ENCODE measurements at places on chromosomes 13 and 19.

- no peak for DNase-seq
Observed at GRCh38 chr19:23384166-23384565, 11.1 kb downstream of the ZNF91 start.

- no peak for DNase-seq
Observed at GRCh38 chr19:7254590-7254989, 39.6 kb downstream of the INSR start.

DNA sequence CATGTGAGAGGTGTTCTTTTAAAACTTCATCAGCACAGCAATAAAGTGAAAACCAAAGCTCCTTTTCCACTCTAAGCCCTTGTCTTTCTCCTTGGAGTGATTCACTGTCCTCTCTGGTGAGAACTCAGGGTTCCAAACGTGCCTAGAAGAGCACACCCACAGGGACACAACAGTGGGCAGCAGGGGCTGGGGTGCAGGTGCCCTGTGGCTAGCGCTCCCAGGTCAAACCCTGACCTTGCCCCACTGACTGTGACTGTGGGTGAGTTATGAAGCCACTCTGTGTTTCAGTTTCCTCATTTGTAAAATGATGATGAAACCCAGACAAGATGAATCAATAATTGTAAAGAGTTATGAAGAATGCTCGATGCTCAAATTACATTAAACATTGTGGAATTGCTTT, 37.6 kb upstream of the IGFL1 start:
- no peak for DNase-seq

DNA sequence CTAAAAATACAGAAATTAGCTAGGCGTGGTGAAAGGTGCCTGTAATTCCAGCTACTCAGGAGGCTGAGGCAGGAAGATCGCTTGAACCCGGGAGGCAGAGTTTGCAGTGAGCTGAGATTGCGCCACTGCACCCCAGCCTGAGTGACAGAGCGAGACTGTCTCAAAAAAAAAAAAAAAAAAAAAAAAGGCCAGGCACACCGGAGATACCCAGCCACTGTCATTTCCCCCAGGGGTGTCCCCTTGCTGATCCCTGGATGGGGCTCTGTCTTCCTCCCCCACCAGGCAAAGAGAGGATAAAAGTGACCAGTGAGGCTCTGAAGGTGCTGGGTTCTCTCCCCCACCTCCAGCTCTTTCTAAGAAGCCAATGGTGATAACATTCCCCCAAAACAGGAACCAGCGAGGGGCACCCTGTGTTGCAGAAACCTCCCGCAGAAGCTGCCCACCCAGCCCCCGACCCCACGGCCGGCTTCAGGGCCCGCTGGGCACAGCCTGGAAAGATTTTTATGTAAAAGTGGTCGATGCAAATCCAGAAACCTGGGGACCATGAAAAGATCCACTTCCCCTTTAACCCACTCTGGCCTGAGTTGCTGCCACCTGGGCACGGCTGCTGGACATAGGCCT, 61.4 kb upstream of the KLF2 start:
- no peak for DNase-seq

DNA sequence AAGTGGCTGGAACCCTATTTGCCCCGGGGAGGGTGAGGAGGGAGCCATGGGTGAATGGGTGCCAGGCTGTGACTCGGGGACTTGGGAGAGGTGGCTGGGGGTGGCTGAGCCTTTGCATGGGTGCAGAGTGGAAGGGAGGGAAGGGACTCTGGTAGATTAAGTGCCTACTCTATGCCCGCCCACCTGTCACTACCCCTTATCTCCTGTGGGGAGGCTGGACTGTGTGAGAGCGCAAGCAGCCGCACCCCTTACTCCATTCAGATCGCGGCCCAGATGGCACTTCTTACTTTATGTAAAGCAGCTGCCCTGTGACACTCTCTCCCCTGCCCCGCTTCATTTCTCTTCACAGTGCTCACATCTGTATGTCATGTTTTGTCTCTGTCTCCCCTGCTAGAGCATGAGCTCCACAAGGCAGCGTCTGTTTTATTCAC, 2.9 kb downstream of the KASH5 start:
- DNase-seq: no peak

- DNase-seq: no peak
Observed at GRCh38 chr19:34094960-34095359, 77.3 kb upstream of the LSM14A start.

DNA sequence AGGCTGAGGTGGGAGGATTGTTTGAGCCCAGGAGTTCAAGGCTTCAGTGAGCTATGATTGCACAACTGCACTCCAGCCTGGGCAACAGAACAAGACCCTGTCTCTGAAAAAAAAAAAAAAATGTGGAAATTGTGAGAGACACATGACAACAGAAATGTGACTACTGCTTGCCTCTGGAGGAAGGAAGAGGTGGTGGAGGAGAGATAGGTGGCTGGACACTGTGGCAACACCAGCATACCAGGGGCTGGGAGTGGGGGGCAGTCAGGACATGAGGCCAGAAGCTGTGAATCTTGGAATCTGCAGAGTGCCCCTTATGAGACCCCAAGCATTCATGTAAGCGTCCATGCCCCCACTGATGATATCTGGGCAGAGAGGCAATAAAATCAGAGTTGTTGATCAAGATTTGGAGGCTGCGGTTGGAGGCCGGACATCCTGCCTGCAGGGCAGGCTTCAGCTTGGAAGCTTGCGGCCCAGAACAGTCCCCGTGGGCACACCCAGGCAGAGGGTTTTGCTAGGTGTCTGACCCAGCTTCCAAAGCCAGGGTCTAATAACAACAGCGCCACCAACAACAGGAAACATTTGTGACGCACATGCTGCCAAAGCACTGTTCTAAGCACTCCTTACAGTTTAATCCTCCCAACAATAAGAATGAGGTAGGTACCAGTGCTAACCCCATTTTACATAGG, 16.9 kb downstream of the FAM187B start:
- DNase-seq: no peak

DNA sequence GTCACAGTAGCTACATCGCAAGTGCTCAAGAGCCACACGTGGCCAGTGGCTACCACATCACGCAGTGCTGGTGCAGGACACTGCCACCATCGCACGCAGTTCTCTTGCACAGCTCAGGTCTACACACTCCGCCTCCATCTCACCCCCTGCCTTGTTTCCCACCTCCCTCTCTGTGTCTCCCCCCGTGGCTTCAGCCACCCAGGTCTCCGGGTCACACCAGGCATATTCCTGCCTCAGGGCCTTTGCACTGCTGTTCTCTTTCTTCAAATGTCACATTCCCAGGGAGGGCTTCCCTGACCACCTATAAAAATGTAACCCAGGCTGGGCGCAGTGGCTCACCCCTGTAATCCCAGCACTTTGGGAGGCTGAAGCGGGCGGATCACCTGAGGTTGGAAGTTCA, 10.6 kb downstream of the CCDC8 start:
- no peak for DNase-seq

DNA sequence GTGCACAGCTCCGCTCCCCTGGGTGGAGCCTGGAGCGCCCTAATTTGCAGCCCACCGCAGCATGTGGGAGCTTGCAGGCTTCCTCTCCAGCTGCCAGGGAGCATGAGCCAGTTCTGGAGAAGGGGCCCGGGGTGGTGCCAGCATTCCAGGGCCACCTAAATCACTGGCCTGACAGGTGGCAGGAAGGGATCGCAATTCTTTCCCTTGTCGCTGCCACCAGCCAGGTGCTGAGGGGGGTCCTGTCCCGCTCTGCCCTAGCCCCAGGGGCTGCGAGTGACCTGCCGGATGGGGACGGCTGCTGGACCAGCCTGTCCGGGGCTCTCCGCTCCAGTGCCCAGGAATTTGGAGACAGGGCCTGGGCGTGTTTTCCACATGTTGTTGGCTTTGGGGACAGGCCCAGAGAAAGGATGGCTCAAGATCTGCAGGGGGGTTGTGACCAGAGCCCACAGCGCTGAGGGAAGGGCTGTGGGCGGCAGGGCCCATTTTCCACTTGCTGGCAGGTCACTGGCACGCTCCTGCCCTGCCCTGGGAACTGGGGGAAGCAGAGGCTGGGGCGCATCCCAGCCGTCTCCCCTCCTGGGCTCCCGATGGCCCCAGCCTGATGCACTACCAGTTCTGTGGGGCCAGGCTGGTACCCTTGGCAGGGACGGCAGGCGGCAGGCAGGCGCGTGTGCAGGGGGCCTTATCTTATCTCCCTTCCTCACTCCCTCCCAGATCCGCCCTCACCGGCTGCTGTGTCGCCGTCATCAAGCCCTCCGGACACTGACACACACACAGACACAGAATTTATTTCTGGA, 9.5 kb downstream of the NDUFA11 start:
- no peak for DNase-seq

DNA sequence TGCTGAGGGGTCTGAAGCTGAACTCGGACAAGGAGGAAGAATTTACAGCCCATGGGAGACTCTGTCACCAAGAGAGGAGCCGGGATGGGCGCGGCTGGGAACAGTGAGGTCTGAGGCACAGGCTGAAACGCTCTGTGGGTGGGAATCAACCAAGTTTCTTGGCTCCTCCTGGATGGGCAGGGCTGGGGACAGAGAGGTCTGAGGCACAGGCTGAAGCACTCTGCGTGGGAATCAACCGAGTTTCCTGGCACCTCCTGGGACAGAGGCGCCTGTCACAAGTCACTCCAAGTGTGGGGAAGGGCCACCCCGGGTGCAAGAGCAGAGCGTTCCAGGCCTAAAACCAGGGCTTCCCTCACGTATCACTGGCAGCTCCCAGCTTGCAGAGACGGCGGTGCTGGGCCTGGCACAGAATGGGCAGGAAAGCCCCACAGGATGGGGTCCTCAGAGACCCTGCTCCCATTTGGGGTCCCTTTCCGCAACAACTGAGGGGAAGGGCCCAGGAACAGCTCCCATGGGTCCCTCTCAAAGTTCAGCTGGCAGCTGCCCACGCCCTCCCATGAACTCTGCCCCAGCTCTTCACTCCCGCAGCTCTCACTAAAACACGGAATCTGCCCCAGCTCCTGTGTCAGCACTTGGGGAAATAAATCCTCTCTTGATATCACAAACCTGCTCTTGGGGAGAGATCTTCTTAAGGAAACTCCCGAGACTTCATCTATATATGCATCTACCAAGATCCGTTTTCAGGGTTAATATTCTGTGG, 18.5 kb downstream of the AP3D1 start:
- DNase-seq: no peak

DNA sequence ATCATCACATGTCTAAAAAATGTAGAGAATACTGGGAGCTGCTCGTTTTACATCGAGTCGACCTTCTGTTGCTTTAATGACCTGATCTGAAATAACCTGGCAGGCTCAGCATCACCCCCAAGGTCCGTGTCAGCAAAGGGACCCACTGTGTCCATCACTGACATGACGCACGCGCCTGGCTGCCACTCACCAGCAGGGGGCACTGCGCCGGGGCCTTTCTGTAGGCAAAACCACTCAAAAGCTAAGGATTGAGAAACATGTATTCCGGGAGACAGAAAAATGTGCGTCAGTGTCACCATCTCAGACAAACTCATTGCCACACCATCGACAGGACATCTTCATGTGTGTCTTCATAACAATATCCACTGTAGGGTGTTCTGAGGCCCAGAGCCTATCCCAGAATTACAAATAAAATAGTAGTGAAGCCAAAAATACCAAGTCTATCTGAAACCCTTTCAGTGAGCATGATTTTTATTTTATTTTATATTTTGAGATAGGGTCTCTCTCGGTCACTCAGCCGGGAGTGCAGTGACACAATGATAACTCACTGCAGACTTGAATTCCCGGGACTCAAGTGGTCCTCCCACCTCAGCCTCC, 130.3 kb upstream of the LSM14A start:
- DNase-seq: peak; percentile 7

DNA sequence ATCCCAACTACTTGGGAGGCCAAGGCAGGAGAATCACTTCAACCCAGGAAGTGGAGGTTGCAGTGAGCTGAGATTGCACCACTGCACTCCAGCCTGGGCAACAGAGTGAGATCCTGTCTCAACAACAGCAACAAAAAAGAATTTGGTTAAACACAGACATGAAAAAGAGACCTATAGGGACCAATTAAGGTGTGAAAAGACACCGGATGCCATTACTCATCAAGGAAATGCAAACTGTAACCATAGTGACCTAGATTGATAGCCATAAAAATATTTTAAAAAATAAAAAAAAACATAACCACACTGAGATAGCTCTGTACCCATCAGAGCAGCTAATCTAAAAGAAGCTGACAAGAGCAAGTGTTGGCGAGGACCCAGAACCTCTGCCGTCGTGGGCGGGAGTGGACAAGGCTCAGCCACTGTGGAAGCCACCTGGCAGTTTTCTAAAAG, 37.1 kb upstream of the ISYNA1 start:
- DNase-seq: no peak

GRCh38 chr13:27203186-27203585, 31.6 kb upstream of the USP12 start:
- DNase-seq: no peak

DNA sequence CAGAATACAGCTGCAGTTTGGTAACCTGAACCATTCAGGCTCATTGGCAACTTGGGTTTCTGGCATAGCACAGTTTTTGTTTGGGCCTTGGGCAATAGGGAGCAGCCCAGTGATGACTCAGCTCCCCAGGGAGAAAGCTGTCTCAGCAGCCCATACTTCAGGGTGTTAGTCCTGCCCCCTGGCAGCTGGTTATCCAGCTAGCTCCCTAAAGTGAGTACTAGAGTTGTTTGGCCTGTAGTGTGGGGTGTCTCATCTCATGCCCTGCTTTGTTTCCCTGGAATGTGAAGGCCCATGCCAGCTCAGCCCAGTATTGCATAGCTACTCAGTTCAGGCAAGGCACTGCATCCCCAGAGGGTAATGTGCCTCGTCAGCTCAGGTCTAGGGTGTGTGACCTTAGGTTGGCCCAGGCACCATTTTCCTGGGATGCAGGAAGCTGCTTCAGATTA, 18.2 kb upstream of the ZNF543 start:
- DNase-seq: no peak

DNA sequence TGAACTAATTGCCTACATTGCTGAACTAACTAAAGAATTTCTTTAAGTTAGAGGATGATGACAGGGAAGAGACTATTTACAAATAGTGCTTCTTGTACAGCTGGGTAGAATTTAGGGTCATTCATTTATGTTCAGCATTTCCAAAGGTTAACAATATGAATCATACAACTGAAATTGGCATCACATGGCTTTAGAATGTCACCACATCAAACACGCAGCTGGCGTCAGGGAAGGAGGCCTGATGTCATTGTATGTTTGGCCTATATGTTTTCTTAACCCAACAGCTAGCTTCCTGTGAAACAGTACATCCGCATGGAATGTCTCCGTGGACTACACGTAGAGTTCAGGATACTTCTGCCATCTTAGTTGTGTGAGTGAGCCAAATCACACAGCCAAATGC, 99.0 kb upstream of the TNFSF11 start:
- DNase-seq: no peak

DNA sequence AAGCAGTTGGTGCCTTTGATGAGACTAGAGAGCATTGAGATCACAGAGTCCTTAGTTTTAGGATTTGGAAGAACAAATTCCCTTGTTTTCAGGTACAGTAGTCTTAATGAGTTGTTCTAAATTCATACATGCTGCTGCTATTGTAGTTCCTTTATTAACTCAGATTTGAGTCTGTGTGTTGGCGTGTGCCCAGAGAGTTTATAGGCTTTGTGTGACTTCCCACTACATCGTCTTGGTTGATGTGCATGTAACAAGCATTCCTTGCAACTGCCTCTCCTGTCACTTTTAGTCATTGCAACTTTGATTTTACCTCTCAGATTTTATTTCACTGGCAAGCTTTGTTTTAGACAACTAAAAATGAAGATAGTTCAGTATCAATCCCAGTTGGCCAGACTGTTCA, 135.5 kb downstream of the ZAR1L start:
- no peak for DNase-seq
